Stimulated activated CD4-positive, alpha-beta T cell treated with anti-CD3 and anti-CD28 coated beads, TNF-alpha, amount 100 ng/mL, for 1 hour (primary cell): ENCODE measurements at places on chromosomes 4 and X.

- no peak for DNase-seq
Observed at GRCh38 chr4:30454504-30454903, 265.7 kb upstream of the PCDH7 start.

DNA sequence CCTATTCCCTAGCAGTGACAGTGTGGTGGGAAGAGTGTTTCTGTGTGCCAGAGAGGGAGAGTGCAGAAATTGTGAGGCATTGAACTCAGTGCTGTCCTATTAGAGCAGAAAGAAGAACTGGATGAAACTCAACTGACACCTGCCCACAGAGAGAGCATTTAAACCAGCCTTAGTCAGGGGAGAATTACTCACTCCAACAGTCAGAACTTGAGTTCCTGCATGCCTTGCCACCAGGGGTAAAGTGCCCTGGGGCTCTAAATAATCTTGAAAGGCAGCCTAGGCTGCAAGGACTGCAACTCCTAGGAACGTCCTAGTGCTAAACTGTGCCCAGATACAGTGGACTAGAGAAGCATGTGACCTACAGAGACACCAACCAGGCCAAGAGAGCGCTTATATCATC is 12.8 kb downstream of the CYSLTR1 start:
- no peak for DNase-seq

GRCh38 chr4:121053601-121054143 is 18.7 kb downstream of the NDNF start:
- DNase-seq, result no peak

DNA sequence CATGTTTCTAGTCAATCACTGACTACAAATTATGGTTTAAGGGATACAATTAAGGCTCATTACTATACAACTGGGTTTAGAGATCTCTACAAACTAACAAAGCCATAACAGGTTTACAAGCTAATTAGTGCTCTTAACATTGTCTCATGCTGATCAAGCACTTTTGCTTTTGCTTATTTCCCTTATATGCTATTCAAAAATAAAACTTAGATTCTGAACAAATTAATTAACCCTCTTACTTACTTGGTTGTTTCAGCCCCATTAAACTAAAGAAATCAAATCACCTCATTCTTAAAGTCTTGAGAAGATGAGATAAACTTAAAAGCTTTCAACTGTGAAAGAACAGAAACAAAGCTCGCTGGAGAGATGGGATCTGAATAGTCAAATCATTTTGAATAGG is 2024.5 kb upstream of the ADGRL3 start:
- DNase-seq, result no peak

GRCh38 chr4:86558797-86559196 is 35.3 kb upstream of the PTPN13 start:
- DNase-seq, result no peak

DNA sequence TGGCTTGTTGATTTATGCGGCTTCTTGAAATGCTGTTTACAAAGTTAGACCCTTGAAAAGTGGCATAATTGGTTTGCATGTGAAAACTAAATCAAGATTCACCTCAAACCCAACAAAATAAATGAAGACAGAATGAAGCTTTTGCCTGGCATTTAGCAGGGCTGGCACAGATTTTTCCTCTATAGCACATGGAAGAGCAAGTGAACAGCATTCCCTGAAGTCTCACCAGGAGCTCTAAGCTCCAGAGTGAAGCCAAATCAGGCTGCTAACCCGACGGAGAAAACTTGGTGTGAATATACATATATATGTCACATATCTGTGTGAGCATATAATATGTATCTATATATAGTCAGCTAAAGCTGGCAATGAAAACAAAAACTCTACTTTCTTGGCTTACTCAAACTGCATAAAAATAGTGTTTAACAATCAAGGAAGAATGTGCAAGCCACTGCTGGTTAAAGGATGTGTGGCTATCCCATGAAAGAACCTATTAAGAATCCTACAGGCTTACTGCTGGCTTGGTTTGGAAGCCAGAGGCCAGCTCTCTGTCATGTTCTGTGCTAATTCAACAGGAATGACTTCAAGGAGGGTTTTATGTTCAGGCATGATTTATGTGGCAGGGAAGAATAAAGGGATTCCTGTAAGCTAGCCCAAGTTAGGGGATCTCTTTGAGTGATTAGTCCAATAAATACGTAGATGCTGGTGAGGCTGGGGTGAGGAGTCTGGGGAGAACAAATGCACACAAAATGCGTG is 69.9 kb downstream of the MFAP3L start:
- no peak for DNase-seq

DNA sequence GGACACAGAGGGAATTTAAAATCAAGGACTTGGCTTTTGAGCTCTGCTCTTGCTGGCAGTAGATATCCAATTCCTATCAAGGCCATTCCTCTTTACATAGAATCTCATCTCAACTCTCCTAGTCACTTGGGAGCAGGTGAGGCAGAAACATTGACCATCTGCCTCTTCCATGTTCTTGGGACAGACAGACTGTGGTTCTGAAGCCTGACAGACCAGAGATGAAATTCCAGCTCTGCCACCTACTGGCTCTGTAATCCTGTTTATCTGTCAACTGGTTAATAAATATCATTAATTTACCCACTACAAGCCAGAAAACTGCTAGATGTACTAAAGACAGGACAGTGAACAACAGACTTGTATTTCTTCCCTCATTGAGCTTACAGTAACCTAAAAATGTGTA is 300.8 kb downstream of the ADGRL3 start:
- no peak for DNase-seq

DNA sequence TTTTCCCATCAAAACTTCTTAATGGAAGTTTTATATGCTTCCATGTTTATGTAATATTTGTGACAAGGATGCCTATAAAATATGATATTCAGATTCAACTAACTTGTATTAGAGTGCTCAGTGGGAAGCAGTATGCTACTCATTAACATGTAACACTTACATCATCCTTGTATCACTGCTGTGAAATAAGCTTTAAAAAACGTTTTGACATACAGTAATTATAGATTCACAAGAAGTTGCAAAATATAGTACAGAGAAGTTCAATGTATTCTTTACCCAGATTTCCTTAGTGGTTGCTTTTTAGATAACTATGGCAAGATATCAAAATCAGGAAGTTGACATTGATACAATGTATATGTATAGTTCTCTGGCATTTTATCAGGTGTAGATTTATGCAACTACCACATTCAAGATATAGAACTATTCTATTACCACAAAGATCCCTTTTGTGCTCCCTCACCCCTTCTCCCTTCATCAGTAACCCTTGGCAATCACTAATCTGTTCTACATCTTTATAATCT is 56.3 kb downstream of the DTHD1 start:
- DNase-seq, result no peak

DNA sequence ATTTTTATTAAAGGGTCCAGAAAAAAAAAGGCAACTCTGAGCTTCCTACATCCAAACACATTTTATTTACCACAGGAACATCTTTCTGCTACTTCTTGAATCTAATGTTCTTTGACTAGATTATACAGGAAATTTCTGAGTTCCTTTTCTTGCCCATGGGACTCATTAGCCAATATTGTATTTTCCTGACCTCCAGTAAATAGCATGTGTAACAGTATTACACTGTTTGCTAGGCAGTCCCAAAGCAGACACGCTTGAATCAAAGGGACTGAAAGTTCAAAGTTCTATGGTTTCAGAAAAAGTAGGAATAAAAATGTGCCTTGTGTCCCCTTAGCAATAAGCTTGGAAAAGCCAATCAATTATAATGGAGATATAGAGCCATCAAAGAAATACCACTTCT is 57.4 kb downstream of the MOSPD2 start:
- DNase-seq, result no peak

- no peak for DNase-seq
Observed at GRCh38 chr4:70544279-70544868, 26.0 kb downstream of the AMTN start.

GRCh38 chrX:72712094-72712755 is 1.9 kb downstream of the PHKA1 start:
- DNase-seq, result no peak

DNA sequence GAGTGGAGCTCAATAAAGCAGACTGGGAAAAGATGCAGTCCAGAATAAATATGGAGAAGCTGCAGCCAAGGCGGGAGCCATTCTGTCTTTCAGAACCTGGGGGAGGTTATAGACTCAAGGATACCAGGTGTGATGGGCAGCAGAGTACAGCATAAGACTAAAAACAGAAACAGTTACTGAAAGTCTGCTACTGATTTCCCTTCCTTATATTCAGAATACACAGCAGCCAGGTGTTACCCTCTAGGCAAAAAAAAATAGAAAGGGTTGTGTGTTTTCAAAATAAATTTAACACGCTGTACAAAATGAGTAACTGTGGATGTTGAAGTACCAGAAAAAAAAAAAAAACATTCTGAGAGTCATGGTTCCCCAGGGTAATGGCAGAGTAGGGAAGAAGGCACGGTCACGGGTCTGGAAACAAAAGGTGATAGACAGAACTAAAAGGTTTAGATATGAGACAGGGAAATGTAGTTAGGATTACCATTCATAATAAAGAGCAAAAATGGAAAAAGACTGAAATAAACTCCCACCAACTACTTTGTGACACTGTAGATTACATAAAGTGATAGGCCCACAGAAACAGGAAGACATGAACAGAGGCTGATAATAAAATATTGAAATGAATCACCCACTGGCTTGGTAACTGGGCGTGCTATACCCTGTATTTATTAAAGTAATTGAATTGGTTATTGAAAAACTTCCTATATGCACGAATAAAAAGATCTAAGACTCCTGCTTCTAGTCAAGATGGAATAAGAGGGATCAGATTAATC is 10.8 kb upstream of the HHIP start:
- no peak for DNase-seq

- DNase-seq, result no peak
Observed at GRCh38 chr4:154511548-154511947, 19.9 kb upstream of the DCHS2 start.
